Mesothelial cell of epicardium (in vitro differentiated cells): ENCODE measurements at places on chromosomes 1 and 21.
A peak's percentile ranks its signal among the peaks of the same experiment; 100 is the strongest.

DNA sequence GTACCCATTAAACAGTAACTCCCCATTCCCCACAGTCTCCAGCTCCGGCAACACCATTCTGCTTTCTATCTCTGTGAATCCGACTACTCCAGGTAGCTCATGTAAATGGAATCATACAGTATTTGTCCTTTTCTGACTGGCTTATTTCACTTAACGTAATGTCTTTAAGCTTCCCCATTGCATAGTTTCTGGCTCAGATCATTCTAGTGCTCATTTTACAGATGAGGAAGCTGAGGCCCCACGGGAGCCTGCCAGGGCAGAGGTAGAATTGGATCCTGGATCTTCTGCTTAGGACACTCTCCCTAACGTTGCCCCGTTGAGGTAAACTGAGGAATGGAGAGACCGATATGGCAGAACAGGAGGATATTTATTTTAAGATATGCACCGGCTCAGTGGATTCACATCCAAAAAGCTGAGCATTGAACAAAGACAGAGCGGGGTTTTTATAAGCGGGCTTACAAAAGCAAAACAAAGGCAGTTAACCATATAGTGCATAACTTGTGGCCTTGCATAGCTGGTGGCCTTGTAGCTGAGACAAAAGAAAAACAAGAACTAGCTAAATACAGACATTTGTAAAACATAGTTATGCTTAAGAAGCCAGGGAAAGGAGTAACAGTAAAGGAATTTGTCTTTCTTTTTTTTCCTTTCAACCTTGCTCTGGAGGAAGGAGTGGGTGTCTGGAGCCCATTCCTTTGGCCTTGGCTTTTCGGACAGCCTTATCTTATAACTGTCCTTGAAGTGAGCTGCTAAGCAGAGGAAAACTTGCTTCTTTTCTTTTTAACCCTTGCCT, 15.3 kb upstream of the KLHDC8A start:
- peaks cover 39% of the 10 kb centered on the region for H3K4me1 ChIP-seq
- DNase-seq: no peak
- H3K27ac ChIP-seq: peak overlapping the region; percentile 7
- peak overlapping the region; percentile 4 for H3K4me3 ChIP-seq

DNA sequence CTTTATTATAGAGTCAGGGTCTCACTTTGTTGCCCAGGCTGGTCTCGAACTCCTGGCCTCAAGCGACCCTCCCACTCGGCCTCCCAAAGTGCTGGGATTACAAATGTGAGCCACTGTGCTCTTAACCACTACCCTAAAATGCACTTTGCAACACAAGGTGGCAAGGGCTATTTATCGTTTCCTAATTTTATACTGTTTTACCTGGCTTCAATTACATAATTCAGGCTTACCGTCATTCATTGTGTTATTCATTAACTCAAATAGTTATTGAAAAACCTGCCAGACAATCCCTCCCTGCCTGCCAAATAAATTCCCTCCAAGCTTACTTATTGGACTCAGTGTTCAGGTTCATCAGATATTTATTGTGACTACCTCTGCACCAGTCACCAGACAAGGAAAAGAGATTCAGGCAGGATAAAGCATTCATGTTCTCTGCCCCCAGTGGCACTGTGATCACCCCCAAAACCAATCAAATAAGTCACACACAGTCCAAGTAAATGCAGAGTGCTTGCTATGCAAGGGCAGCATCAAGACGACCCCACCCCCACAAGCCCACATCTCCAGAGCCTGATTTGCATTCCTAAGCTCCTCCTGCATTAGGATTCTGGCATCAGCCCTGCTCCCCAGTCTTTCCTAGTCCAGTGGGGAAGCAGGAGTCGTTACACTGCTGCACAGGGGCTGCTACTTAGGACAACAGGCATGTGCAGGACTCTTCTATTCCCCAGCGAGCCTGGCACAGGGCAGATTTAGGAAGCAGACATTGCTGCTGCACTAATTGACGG, 8.1 kb downstream of the PAQR7 start:
- H3K4me1 ChIP-seq: peaks cover 8% of the 10 kb centered on the region
- no peak overlapping the region for H3K27ac ChIP-seq
- H3K27me3 ChIP-seq: no peaks in the 10 kb centered on the region
- no peak overlapping the region for H3K4me3 ChIP-seq
- peaks cover 19% of the 10 kb centered on the region for H3K36me3 ChIP-seq

DNA sequence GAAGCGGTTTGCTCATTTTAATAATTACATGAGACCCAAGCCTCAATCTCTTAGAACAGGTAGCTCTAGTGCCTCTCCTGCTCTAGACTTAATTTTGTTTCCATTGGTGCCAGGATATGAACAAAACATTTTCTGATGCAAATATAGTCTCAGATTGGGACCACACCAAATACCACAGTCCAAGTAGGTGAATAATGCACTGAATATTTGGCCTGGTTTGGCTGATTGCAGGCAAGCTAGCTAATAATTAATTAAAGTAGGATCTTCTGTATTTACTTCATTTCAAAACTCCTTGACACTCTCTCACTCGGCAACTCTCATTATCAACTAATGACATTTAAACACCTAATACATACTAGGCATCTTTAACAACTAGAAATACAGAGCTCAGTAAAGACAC, 219.6 kb downstream of the LTN1 start:
- H3K4me3 ChIP-seq: no peak overlapping the region
- no peak overlapping the region for H3K27ac ChIP-seq
- H3K27me3 ChIP-seq: no peaks in the 10 kb centered on the region
- H3K36me3 ChIP-seq: no peaks in the 10 kb centered on the region

GRCh38 chr1:145847827-145848226, 2.4 kb downstream of the NUDT17 start:
- no peaks in the 10 kb centered on the region for H3K27me3 ChIP-seq
- H3K4me3 ChIP-seq: no peak overlapping the region
- peaks cover 5% of the 10 kb centered on the region for H3K4me1 ChIP-seq
- H3K27ac ChIP-seq: no peak overlapping the region
- DNase-seq: no peak

DNA sequence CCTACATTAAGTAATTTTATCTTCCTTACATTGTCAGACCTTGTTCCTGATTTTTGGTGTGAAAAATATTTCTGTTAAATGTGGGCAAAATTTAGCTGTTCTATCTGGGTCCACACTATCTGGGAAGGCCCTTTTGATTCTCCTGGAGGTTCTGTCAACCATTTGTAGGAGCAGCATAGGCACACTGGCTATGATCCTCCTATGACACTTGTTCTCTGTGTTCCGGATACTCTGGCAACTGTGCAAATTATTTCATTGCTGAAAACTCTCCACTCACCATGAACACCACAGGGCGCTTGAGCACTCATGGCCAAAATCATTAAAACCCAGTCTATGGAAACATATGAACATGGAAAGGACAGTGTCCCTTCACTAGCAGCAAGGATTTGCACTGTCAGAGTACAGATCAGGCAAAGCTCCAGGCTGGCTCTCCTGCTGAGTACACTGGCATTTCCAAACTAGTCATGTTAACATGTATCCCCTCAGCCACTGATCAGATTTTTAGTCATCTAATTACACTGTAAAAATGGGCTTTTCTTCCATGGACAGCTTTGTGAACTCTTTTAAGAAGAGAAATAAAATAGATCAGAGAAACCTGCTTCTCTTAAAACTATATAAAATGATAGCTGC, 43.9 kb upstream of the SGIP1 start:
- no peak overlapping the region for H3K27ac ChIP-seq
- no peaks in the 10 kb centered on the region for H3K36me3 ChIP-seq
- no peaks in the 10 kb centered on the region for H3K27me3 ChIP-seq
- peaks cover 7% of the 10 kb centered on the region for H3K4me1 ChIP-seq
- H3K4me3 ChIP-seq: no peak overlapping the region

DNA sequence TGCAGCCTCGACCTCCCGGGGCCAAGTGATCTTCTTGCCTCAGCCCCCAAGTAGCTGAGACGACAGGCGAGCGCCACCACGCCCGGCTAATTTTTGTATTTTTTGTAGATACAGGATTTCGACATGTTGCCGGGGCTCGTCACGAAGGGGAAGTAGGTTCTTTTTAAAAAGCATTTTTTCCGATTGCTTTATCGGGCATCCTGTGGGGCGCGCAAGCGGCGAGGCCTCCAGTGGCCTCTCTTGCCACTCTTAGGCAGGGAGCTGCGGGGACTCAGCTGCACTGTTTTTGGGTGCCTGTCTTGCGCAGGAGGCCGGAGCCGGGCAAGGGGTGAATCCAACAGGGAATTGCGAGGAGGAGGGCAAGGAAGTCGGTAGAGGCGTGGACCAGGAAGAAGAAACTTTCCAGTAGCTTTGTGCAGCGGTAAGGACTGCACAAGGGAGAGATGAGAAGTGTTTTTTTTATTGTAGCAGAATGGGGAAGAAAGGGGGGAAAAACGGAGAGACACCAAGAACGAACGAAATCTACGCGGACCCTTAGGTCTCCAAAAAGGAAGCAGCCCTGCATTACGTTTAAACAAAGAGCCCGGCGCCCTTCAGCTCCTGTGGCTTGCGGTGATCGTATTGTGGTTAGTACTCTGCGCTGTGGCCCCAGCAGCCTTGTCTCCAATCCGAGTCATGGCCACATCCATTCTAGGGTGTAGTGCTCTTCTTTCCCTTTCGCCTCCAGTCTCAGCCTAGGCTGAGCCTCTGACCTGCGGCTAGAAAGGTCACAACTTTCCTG, 164.8 kb downstream of the PPIAL4G start:
- peaks cover 9% of the 10 kb centered on the region for H3K4me1 ChIP-seq
- H3K27me3 ChIP-seq: peaks cover 48% of the 10 kb centered on the region
- H3K27ac ChIP-seq: peak overlapping the region; percentile 66
- peak overlapping the region; percentile 63 for H3K4me3 ChIP-seq
- H3K36me3 ChIP-seq: peaks cover 1% of the 10 kb centered on the region

- H3K4me3 ChIP-seq: no peak overlapping the region
- no peaks in the 10 kb centered on the region for H3K27me3 ChIP-seq
- peaks cover 35% of the 10 kb centered on the region for H3K4me1 ChIP-seq
- H3K27ac ChIP-seq: no peak overlapping the region
- peaks cover 6% of the 10 kb centered on the region for H3K36me3 ChIP-seq
- DNase-seq: no peak
Measured at GRCh38 chr1:17579951-17580939, 40.7 kb downstream of the ARHGEF10L start.

- no peak for DNase-seq
- peaks cover 59% of the 10 kb centered on the region for H3K27me3 ChIP-seq
- peaks cover 5% of the 10 kb centered on the region for H3K4me1 ChIP-seq
- no peak overlapping the region for H3K27ac ChIP-seq
- H3K4me3 ChIP-seq: no peak overlapping the region
Measured at GRCh38 chr1:21511579-21512522, 2.6 kb downstream of the ALPL start.

- H3K4me1 ChIP-seq: peaks cover 5% of the 10 kb centered on the region
- no peak overlapping the region for H3K4me3 ChIP-seq
- no peak overlapping the region for H3K27ac ChIP-seq
Measured at GRCh38 chr1:7398982-7399381, 372.1 kb upstream of the VAMP3 start.

DNA sequence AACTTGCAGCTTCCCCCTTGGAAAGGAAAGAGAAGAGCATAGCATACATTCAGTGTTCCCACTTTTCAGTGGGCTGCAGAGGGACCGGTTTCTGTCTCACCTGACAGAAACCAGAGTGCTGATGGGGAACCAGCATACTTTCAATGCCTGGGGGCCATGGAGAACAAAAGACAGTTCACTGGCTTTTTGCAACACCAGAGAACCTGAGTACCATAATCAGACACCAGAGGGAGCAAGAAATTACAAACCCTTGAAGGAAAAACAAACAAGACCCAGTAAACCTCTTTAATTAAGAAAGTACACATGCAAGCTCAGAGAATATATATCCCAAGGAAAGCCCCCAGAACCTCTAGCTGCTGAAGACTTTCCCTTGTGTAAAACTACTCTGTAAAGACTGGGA, 51.1 kb downstream of the CSMD2 start:
- no peak overlapping the region for H3K4me3 ChIP-seq
- H3K27me3 ChIP-seq: no peaks in the 10 kb centered on the region
- no peak for DNase-seq
- no peak overlapping the region for H3K27ac ChIP-seq

GRCh38 chr1:103525114-103525606, 339 bp upstream of the RNPC3 start:
- H3K36me3 ChIP-seq: peaks cover 14% of the 10 kb centered on the region
- DNase-seq: no peak
- H3K4me3 ChIP-seq: peak overlapping the region; percentile 72
- peaks cover 35% of the 10 kb centered on the region for H3K4me1 ChIP-seq
